ENCODE measurements at places on chromosomes 3 and 15.

DNA sequence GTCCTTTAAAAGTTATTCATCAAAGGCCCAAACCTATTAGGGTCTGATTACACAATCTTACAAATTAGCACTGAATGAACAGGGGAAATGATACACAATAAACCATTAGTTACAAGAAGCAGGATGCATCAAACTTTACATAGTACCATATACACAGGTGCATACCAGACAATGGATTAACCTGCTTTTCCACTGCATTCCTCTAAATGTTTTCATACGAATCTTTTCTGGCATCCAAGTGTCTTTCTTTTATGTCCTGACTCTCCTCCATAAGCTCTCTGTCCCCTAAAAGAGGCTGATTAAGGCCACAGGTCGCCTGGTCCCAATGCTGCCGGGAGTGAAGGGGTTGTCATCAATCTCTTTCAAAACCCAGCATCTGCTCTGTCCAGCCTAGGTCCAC is 11.4 kb downstream of the FBN1 start:
- no peak for DNase-seq

DNA sequence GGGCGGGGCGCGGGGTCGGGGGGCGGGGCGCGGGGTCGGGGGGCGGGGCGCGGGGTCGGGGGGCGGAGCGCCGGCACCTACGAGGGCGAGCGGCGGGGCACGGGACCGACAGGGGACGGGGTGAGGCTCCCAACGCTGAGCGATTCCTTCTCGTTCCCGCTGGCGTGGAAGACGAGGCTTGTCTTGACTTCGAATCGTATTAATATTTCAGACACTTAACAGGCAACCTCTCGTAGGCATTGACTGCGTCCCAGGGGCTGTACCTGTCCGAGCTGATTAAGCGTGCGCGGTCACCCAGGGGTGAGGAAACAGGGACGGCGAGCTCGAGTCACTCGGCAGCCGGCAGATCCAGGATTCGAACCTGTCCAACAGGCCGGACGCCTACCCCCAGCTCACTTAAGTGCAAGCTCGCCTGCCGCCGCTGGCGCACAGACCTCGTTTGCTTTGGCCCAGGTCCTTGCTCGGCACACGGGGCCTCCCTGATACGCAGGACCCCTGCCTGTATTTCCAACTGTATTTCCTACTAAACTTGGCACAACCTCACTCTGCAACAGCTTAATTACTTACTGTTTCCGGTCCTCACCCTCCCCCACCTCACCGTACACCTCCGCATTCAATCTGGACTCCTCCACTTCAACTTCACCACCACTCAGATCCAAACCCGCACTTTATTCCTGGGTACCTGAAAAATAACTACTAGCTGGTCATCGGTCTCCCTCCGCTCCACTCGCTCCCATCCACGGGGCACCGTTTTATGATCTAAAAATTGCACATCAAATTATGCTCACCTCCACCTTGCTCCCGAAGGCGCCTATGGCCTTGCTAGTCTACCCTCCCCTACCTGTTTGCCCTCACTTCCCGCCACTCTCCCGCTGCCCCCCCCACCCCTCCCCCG is 722 bp upstream of the ZXDC start:
- peak; percentile 67 for DNase-seq

- no peak for DNase-seq
Measured at GRCh38 chr3:183108001-183108449, 8.7 kb upstream of the MCCC1 start.

DNA sequence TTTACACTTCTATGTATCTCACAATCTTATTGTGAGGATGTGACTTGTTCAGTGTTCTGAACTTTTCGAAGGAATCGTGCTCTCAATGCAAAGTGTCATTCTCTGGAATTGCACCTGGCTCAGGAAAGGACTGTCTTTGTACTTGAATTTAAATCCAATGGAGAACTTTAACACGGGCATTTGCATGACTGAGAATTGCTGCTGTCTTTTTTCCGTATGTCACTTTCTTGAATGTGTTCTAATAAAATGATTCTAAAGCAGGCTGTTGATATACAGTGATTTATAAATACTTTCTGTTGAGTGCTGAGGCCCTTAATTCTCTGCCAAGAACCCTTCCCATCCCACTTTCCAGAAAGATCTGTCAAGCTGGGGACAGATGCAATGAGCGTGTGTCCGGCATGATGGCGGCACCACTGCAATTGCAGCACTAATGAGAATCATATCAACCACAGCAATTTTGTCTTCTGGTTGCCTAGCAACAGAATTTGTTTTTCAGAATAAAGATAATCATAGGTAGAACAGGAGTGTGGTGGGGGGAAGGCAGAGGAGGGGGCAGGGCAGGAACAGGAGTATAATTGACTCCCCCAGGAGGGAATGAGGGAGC is 210.6 kb upstream of the UMPS start:
- DNase-seq = no peak

DNA sequence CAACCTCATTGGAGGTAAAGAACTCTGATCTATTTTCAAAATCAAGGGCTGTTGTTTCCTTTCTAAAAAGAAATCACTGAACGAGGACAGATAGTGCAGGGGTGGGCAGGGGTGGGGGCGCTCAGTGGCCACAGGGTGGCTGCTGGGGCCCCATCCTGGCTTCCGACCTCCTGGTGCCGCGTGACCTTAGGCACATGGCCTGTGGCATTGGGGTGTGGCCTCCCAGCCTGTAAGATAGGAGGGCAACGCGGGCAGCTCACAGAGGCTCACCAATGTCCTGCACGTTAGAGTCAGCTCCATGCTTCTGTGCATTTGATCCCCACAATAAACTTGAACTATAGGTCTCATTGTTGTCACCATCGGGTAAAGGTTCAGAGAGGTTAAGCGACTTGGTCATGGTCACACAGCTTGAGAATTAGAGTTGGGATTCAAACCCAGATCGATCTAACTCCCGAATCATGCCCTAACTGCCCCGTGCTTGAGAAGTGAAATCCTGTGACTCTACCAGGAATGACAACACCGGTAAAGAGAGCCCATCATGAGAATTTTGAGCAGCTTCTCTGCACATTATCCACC is 148.0 kb upstream of the SLC6A11 start:
- no peak for DNase-seq

GRCh38 chr3:115659253-115660220 is 36.2 kb downstream of the GAP43 start:
- peak; percentile 55 for DNase-seq

- no peak for DNase-seq
Measured at GRCh38 chr3:172869784-172870518, 119.4 kb downstream of the ECT2 start.

GRCh38 chr15:77504871-77505270 is 84.2 kb downstream of the HMG20A start:
- DNase-seq = no peak

DNA sequence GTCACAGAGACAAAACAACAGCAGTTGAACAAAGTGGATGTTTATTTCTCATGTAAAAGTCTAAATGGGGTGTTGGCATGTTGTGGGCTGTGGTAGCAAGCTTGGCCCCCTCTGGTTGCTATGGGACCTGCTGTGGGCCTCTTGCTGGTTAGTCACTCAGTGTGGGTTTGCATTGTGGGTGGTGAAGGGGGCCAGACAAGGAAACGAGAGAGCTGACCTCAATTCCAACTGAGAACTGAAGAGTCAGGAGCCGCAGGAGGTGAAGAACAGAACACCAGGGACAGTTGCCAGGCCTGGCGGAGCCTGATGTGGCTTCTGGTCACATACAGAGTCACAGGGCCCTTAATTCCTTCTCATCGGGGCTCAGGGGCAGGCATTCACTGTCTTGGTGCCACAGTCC is 1.9 kb upstream of the ADPGK start:
- DNase-seq = no peak

GRCh38 chr3:196638861-196639482 is 522 bp upstream of the NRROS start:
- DNase-seq = no peak

- DNase-seq = no peak
Measured at GRCh38 chr15:41773729-41774061, 589 bp upstream of the MAPKBP1 start.
